ENCODE measurements at places on chromosomes 7 and 10.

DNA sequence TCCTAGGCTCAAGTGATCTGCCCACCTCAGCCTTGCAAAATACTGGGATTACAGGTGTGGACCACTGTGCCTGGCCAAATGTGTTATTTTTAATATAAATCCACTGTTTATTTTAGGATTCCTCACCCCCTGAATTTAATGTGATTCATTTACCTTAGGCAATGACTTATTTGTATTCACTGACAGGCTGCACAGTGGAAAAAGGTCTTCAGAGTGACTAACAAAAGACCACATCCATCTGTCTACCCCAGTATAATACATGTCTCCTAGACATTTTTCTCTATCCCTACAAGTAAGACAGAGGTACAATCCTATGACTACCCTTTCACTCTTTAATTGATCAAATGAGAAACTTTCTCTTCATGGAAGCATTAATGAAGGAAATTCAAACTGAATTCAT is 230.2 kb downstream of the AHR start:
- DNase-seq, result peak; percentile 62

- DNase-seq, result peak; percentile 42
These were observed 452 bp downstream of the SEMA3C start for GRCh38 chr7:80918399-80918798.

- no peak for DNase-seq
These were observed 109.5 kb downstream of the IDE start for GRCh38 chr10:92464364-92464763.

DNA sequence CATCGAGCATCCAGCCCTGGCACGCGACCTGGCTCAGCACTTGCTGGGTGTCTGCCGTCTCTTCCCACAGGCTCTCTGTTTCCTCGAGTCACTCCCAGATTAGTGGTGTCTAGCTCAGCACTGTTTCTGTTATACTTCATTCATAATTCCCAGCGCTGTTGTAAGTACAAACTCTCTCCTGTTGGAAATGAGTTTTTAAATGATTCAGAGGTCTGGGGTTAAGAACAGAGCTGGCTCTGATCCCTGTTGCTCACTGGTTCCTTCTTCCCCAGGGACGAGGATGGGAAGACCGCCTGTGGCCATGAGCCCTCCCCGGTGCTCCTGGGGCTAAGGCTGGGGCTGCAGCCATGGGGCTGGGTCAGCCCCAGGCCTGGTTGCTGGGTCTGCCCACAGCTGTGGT is 17.3 kb upstream of the C10orf95 start:
- DNase-seq, result no peak

DNA sequence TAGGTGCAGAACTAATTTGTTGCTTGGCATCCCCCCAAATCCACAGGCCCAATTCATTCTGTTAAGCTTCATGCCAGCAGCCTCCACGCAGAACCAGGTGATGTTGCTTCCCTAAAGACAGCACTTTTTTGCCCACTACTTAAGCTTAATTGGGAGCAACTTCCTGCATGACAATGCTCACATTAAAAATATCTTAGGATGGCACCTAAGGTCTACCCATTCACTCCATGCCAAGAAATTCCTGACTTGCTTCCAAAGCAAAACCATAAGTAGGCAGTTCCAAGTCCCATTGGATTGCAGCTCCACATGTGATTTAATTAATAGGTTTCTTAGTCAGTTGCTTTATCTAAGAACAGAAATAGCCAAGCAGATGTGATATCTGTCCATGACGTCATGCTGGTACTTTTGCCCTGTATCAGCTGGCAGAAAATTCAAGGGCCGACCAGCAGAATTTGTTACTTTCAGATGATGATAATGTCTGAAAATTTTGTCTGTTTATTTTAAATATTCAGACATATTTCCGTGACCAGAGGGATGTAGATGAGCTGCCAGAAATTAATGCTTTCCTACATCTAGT is 325.5 kb downstream of the LHFPL3 start:
- DNase-seq, result no peak

GRCh38 chr7:22564511-22565045 is 64.6 kb upstream of the STEAP1B start:
- DNase-seq, result peak; percentile 98

DNA sequence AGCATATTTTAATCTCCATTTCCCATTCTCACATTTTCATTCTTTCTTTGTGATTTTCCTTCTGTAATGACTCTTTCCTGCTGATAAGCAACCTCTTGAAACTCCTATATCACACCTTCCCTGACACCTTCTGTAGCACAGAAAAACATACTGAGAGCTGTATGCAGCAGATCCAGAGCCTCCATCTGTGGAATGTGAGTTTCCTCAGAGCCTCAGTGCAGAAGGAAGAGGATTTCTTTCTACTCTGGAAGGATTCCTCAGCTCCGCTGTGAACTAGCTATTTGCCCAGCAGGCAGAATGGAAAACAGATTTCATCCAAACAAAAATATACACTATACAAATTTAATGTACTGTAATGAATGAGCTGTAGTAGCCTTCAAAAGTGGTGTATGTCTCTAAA is 841.3 kb upstream of the ZWINT start:
- no peak for DNase-seq

DNA sequence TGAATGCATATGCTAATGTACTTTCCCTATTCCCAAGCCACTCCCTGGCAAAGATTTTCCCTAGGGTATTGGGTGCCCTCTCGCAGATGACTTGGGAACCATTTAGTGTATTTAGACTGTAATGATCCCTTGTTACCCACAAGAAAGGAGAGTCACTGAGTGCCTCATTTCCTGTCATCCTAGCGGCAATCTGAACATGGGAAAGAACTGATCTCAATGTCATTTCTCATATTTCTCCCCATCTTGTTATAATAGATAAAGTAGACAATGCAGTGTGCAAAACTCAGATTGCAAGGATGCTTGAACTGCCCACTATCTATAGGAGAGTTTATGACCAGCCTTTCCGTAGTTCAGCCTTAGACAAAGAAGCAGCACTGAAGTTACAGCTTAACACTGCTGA is 123.3 kb downstream of the MICU1 start:
- DNase-seq, result peak; percentile 63

DNA sequence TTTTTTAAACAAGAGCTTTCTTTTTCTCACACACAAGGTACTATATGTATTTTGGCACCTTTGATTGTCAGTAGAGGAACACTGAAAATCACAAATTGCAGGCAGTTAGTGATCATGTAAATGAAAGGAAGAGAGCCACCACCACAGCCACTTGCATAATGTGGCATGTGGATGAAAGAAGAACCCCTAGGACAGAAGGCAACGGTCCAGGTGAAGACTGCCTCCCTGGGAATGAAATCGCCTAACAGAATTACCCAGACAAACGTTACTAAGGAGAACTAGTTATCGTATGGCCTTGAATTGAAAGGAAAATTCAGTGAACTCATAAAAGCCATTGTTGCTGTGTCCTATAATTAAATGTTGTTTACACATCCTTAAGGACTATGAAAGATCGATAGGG is 41.2 kb upstream of the PTPRZ1 start:
- no peak for DNase-seq

DNA sequence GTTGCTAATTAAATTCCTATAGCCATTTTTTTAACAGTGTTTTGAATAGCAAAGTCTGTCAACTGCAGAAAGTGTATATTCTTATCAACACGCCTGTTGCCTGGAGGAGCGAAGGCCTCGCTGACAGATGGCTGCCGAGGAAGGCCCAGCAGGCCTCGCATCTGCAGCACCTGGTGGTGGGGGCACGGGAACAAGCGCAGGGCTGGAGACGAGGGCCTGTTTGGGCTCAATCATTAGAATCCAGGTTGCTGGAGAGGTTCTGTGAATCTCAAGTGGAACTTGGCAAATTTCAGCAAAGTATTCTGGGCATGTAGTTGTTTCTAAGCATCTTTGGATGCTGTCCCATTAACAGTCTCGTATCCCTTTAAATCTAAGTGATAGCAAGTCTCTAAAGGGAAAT is 66.1 kb upstream of the FAM204A start:
- DNase-seq, result no peak

- no peak for DNase-seq
These were observed 175.4 kb downstream of the CELF2 start for GRCh38 chr10:11193001-11193551.

GRCh38 chr7:156886020-156886795 is 6.8 kb downstream of the LMBR1 start:
- DNase-seq, result no peak

GRCh38 chr10:121832647-121833046 is 95.2 kb downstream of the ATE1 start:
- no peak for DNase-seq

- peak; percentile 30 for DNase-seq
These were observed 25.2 kb upstream of the WNT16 start for GRCh38 chr7:121303422-121304101.

- no peak for DNase-seq
These were observed 52.8 kb downstream of the HHEX start for GRCh38 chr10:92742331-92743228.

DNA sequence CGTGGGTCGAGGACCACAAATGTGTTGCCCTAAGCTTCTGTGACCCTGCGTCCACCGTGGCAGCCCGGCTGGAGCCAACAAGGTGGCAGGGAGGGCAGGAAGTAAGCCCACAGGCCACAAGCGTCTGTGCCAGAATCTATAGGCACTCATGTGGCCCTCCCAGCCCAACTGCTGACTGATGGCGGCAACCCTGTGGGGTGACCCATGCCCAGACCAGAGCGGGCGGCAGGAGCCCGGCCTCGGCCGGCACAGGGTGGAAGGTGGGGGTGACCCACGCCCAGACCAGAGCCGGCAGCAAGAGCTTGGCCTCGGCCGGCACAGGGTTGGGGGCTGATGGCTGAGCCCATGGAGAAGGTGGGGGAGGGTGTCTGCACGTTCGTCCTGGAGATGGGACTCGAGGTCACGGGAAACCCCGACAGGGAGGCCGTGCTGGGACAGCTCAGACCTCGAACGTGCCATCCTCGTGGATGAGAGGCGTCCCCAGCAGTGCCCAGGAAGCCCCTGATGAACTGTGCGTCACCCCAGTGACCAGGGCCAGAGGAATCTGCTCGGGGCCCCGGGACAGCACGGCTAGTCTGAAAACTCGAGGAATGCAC is 181.0 kb downstream of the ELFN1 start:
- peak; percentile 70 for DNase-seq

Data from ELR (cell line).